ENCODE measurements at places on chromosomes 5 and 9.

GRCh38 chr5:150066901-150067396 is 19.4 kb downstream of the CSF1R start:
- DNase-seq = no peak

DNA sequence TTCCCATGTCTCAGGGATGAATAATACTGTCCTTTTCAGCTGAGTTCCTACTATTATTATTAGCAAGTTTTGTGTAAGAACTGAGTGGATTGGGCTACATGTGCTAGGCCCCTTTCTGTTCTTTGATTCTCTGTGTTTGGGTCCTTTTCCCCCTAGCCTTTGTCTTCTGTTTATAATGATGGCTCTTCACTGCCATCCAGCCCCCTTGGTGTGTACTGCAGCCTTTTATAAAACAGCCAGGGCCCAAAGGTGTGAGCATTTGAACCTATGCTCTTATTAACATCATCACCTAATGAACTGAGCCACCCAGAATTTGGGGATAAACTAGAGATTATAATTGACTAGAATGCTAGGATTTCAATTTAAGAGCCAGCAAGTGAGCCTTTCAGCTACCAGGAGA is 52.6 kb downstream of the PLAC8L1 start:
- DNase-seq = no peak

- no peak for DNase-seq
Measured at GRCh38 chr5:585556-585955, 26.6 kb upstream of the CEP72 start.

- no peak for DNase-seq
Measured at GRCh38 chr9:76766126-76766525, 1.9 kb downstream of the PCA3 start.

Measured in stimulated activated CD8-positive, alpha-beta memory T cell treated with anti-CD3 and anti-CD28 coated beads, Interleukin-7, amount 100 ng/mL, for 4 hours (primary cell).